ENCODE measurements at places on chromosomes 4 and X. TPM values are rescaled to one million over a fixed set of nuclear protein-coding genes. Genes with fewer than 3 reads are reported as not detected.

The TIMM17B gene
- 52.7 TPM for polyA plus RNA-seq

The CDX4 gene
- polyA plus RNA-seq: not detected

The DIPK2B gene
- polyA plus RNA-seq: 8.1 TPM

The ALB gene
- 2.2 TPM for polyA plus RNA-seq

The PSAPL1 gene
- polyA plus RNA-seq: not detected

The MXRA5 gene
- 8.1 TPM for polyA plus RNA-seq

The AMBN gene
- polyA plus RNA-seq: 1.0 TPM

The IL3RA gene
- 14.8 TPM for polyA plus RNA-seq

The UGT2B11 gene
- 5.1 TPM for polyA plus RNA-seq

The CTBP1 gene
- 181 TPM for polyA plus RNA-seq

The ATP11C gene
- 32.0 TPM for polyA plus RNA-seq

The FABP2 gene
- polyA plus RNA-seq: 0.09 TPM

The XAGE2 gene
- polyA plus RNA-seq: 0.23 TPM

The SHROOM2 gene
- 19.9 TPM for polyA plus RNA-seq

The F9 gene
- polyA plus RNA-seq: not detected

The LNX1 gene
- 14.6 TPM for polyA plus RNA-seq

The AKAP14 gene
- 0.29 TPM for polyA plus RNA-seq

The FAM47E gene
- polyA plus RNA-seq: 9.3 TPM

The ADGRA3 gene
- polyA plus RNA-seq: 59.2 TPM

The TSPAN7 gene
- polyA plus RNA-seq: 37.0 TPM

The GPR173 gene
- polyA plus RNA-seq: 13.8 TPM

The ACE2 gene
- 51.2 TPM for polyA plus RNA-seq

The CT55 gene
- polyA plus RNA-seq: 0.21 TPM

The CISD2 gene
- polyA plus RNA-seq: 56.4 TPM

The CSTF2 gene
- polyA plus RNA-seq: 23.1 TPM

The HTRA3 gene
- 9.6 TPM for polyA plus RNA-seq

The ZIC3 gene
- polyA plus RNA-seq: not detected

The SCRG1 gene
- polyA plus RNA-seq: 0.30 TPM

The PNMA6A gene
- polyA plus RNA-seq: 13.1 TPM

The SLC25A6 gene
- 749 TPM for polyA plus RNA-seq

The FRAS1 gene
- 84.7 TPM for polyA plus RNA-seq

The ARSJ gene
- 16.8 TPM for polyA plus RNA-seq

The ADH7 gene
- polyA plus RNA-seq: not detected

The PNMA6F gene
- 0.22 TPM for polyA plus RNA-seq

The SOWAHD gene
- polyA plus RNA-seq: 0.84 TPM

The OCIAD2 gene
- polyA plus RNA-seq: 202 TPM

The ATP5ME gene
- 268 TPM for polyA plus RNA-seq

The CENPC gene
- 27.9 TPM for polyA plus RNA-seq

The MAGED4 gene
- 73.3 TPM for polyA plus RNA-seq

The POU3F4 gene
- polyA plus RNA-seq: 10.4 TPM

The COX7B gene
- 356 TPM for polyA plus RNA-seq

The SLC16A2 gene
- 24.1 TPM for polyA plus RNA-seq

The FGD1 gene
- polyA plus RNA-seq: 22.0 TPM
